CD4-positive, alpha-beta T cell treated with Interleukin-4 for 1 hour (primary cell): ENCODE measurements at places on chromosomes 2 and 18.

DNA sequence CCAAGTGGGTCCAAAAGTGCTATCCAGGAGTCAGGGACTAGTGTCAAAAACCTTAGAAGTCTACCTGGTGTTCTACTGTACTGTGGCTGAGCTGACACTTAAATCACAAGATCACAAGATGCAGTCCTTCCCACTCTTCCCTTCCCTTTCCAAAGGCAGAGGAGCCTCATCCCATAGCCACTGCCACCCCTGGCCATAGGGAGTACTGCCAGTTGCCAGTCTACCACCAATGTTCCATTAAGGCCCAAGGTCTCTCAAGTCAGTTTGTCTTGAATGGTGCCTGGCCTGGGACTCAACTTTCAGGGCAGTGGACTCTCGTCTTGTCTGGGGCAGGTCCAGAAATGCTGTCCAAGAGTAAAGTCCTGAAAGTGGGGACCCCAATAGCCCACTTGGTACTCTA, 585.6 kb downstream of the NUP35 start:
- no peak for DNase-seq

GRCh38 chr2:109647636-109648035, 33.5 kb downstream of the SOWAHC start:
- DNase-seq = no peak

DNA sequence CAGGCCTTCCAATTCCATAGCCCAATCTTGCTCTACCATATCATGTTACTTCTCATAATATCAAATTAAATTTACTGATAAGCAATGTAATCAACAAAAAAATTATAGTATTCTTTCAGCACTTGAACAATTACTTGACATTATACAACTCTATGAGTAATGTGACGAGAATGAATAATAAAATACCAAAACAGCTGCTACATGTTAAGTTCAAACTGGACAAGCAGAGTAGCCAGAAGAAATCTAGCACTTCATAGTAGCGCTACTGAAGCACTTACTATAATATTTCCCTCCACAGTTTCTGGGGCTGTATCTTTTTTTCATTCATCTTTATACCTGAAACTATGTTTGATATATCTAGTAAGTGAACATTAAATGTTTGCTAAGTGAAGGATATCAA, 14.9 kb downstream of the PPP3R1 start:
- DNase-seq = no peak

DNA sequence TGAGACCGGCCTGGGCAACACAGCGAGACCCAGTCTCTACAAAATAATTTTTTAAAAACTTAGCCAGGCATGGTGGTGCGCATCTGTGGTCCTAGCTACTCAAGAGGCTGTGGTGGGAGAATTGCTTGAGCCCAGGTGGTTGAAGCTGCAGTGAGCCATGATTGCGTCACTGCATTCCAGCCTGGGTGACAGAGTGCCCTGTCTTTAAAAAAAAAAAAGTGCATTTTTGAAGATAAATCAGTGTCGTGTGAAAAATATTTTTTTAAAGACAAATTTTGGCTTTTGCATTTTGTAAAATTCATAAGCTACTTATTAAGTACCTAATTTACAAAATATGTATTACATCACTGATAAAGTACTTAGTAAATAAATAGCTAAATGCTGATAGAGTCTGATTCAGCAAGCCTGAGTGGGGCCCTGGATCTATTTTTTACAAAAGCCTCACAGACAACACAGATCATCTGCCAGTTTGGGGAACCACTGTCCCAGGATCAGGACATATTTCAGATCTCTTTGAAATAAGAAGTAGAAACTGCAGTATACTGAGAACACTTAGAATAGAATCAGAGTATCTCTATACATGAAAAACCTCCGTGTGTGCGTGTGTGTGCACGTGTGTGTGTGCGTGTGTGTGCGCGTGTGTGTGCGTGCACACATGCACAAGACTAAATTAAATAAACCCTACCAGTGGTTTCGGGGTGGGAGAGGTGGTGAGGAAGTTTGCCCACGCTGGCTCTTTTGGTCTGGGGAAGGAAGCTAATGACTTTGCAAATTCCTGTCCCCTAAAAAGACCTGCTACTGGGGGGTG, 61.6 kb downstream of the AAK1 start:
- no peak for DNase-seq

- DNase-seq = no peak
Observed at GRCh38 chr2:233250568-233250967, 905 bp upstream of the ATG16L1 start.

DNA sequence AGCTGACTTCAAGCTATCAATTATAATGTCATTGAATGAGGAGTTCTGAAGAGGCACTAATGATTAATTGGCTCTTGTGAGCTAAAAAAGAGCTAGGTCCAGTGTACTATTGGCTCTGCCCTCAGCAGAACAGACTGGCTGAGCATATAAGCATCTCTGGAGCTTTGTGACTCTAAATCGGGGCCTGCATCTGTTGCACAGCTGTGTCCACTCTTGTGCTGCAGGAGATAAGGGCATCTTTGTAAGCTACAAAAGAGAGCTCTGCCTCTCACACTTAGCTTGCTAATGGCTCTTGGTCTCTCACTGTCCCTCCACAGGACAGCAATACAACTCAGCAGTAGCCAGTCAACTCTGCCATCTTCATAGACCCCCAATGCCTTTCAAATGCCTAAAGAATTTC, 61.5 kb upstream of the L3MBTL4 start:
- DNase-seq = no peak

DNA sequence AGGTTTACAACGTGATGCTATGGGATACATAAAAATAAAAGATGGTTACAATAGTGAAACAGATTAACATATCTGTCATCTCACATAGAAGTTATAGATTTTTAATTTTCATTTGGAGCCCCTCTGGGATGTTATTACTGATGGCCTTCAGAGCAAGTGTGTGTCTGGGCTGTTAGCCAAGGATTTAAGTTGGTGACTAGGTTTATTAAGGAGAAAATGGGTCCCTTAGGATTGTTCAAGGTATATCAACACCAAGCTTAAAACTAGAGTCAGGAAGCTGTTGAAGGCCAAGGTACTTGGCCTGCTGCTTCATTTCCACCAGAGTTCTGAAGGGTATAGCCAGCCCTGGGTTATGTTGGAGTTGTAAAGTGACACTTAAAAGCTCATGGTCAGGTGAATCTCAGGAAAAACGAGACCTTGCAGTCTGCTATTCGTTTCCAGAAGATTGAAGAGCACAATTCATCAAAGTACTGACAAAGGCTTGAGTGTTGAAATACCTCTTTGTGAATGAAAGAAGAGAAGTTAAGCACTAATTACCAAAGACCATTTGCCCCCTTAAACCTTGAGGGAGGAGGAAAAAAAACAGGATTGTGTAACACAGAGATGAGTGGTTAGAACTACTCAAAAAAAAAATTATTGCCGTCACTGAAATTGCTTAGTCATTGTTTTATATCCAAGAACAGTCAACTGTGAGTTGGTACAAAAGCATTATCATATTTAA, 48.4 kb downstream of the MAP2 start:
- no peak for DNase-seq

DNA sequence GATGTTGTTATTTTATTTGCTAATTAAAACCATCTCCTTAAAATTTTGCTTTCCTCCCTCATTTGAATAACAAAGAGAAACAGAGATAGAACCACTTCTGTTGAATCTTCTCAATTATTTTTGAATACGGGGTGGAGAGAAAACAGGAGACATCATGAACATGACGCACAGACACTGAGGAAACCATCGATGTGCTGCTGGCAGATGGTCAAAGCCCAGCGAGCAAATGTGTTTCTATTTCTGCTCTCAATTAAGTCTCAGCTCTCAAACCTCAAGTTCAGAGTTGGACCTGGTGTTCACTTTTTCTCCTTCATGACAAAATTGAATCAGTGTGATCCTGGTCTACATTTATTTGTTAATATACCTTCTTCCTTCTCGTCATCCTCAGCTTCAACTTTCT, 36.1 kb upstream of the TWIST2 start:
- no peak for DNase-seq

GRCh38 chr2:22035361-22035830, 911.6 kb downstream of the TDRD15 start:
- DNase-seq = no peak

DNA sequence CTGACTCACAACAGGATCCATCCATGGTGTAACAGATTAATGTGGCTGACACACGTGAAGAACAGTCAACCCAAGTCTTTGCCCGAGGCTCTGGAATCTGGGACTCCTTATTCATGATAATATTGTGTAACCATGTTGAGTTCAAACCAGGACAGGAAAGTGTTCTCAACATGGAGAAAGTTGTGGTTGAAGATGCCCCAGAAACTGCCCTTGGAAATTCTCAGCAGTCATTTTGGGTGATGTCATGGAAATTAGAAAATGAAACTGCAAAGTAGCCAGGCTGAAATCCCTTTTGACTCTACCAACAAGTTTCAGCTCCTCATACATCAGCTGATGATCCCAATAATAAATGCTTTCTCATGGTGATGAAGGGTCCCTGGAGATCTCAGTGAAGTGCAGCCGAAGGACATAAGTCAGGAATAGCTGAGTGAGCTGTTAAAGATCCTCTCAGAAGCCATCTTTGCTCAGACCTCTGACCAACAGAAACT, 307.7 kb downstream of the TNS1 start:
- DNase-seq = no peak
